ENCODE measurements at places on chromosomes 11 and 22.

DNA sequence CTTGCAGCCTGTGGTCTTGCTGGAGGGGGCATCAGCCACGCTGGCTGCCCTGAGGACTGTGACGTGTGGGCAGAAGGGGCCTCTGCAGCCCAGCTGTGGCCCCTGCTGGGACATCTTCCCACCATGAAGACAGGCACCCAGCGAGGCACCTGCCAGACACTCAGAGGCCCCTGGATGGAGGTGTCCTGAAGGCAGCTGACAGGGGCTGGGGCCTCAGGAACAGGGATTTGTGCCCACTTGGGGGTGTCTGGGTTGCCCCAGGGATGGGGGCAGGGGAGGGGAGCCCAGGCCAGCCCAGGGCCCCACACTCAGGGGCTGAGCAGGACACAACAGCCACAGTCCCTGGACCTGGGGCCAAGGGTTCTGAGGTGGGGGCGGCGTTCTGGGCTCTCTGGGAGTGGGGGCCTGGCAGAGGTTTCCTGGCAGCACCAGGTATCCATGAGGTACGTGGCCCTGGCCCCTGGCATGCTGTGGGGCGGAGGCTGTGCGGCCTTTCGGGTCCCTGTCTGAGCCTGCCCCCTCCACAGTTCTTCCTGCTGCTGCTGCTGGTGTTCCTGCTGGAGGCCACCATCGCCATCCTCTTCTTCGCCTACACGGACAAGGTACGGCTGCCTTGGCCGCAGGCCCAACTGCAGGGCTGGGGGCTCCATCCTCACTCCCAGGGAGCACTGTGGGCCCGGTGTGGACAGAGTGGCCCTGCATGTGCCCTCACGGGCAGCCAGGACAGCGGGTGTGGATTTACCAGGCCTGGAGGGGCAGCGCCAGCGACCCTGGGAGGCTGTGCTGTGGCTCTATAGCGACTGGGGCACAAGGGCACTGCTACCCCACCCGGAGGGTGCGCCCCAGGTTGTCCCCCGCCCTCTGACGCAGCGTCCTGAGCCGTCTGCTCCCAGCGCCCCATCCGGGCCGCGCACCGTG lies 21.5 kb downstream of the TSPAN4 start:
- peaks cover 4% of the 10 kb centered on the region for H3K36me3 ChIP-seq
- no peak overlapping the region for H3K4me3 ChIP-seq
- H3K4me1 ChIP-seq = peaks cover 24% of the 10 kb centered on the region
- no peaks in the 10 kb centered on the region for H3K27me3 ChIP-seq

- H3K4me3 ChIP-seq = no peak overlapping the region
- no peak overlapping the region for H3K27ac ChIP-seq
- H3K36me3 ChIP-seq = no peaks in the 10 kb centered on the region
- no peak for DNase-seq
Measured at GRCh38 chr11:45158891-45159605, 12.6 kb downstream of the PRDM11 start.

DNA sequence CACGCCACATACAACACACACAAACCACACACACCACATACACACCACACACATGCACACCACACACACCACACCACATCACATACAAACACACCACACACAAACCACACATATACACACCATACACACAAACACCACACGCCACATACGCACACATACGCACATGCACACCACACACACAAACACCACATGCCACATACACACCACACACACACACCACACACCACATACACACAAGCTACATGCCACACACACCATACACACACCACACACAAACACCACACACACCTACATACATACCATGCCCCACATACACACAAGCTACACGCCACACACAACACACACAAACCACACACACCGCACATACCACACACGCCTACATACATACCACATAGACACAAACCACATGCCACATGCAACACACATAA lies 15.7 kb upstream of the TH start:
- no peaks in the 10 kb centered on the region for H3K27me3 ChIP-seq
- H3K4me3 ChIP-seq = no peak overlapping the region
- H3K27ac ChIP-seq = no peak overlapping the region
- H3K4me1 ChIP-seq = no peaks in the 10 kb centered on the region

- no peak overlapping the region for H3K4me3 ChIP-seq
- H3K36me3 ChIP-seq = no peaks in the 10 kb centered on the region
- no peak for DNase-seq
- H3K27ac ChIP-seq = no peak overlapping the region
Measured at GRCh38 chr11:96905143-96905542, 515.3 kb downstream of the JRKL start.

DNA sequence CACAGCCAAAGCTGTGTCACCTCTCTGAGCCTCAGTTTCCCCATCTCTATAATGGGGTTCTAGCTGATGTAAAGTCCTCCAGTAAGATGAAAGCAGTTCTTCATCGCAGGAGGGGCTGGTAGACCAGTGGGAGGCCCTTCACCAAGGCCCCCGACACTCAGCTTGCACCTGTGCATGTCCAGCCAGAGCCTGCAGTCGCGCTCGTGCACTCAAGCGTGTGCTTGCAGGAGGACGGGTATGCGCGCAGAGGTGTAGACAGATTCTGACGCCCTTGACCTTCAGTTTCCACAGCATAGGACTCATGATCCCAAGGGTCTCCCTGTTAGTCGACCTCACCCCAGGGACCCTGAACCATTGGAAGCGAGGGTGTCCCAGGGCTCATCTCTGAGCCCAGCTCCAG lies 633.7 kb downstream of the TBC1D22A start:
- no peak overlapping the region for H3K27ac ChIP-seq
- H3K4me1 ChIP-seq = no peaks in the 10 kb centered on the region
- DNase-seq = no peak
- H3K4me3 ChIP-seq = no peak overlapping the region
- no peaks in the 10 kb centered on the region for H3K36me3 ChIP-seq
- H3K27me3 ChIP-seq = no peaks in the 10 kb centered on the region

GRCh38 chr11:8102965-8103364 lies 22.0 kb downstream of the TUB start:
- no peaks in the 10 kb centered on the region for H3K4me1 ChIP-seq
- no peaks in the 10 kb centered on the region for H3K27me3 ChIP-seq
- DNase-seq = no peak
- no peak overlapping the region for H3K4me3 ChIP-seq
- peaks cover 12% of the 10 kb centered on the region for H3K36me3 ChIP-seq

DNA sequence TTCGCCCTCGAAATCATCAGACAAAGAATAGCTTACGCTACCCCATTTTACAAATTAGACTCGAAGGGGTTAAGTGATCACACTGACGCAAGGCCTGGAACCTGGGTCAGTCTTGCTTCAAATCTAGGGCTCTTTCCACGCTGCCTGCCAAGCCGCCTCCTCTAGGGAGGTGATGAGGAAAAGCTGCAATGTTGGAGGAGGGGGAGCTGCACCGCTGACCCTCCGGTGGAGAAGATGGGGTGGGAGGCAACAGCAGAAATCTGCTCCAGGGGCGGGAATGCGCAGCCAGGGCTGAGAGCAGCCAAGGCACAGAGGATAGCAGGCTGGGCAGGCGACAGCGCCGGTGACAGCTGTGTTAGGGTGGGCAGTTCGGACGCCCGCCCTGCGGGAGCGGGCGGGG lies 595 bp downstream of the SYVN1 start:
- H3K4me3 ChIP-seq = peak overlapping the region; percentile 91
- H3K4me1 ChIP-seq = peaks cover 13% of the 10 kb centered on the region
